AG04450 (cell line): ENCODE measurements at places on chromosomes 12 and 14. TPM values are rescaled to one million over a fixed set of nuclear protein-coding genes. Genes with fewer than 3 reads are reported as not detected.
A peak's percentile ranks its signal among the peaks of the same experiment; 100 is the strongest.

GRCh38 chr14:68795597-68796417, 2.9 kb upstream of the ZFP36L1 start:
- no peak for DNase-seq

DNA sequence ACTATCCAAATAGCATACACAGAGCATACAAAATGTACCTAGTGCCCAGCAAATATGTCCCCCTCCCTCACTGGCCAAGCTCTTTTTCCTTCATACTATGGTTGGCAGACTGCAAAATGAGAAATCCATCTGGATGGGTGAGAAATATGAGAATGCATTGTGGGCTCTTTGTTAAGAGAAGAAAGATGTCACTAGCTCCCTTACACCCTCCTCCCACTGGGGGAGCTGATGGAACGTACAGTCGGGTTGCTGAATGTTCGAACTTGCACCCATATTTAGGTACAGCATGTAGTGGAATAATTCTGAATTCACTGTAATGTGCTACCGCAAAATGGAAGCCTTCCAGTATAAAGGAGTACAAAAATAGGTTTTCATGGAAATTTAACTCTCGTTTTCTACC, 377.4 kb downstream of the GRIN2B start:
- DNase-seq: no peak

DNA sequence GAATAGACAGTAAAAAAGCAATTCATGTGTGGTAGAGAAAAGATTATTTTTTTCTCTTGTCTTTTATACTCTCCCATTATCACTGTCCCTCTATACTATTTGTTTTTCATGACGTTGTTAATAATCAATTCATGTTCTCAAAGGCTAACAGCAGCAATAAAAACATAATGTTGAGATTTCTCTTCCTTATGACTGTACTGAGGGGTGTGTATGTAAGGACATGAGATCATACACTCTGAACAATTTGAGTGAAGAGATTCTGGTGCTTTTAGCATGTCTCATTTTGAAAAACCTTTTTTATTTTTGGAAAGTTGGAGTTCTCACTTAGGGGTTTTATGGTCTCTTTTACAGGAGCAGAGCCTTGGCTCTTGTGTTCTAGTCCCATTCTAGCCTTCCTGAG, 3.8 kb upstream of the TSPAN8 start:
- no peak for DNase-seq

DNA sequence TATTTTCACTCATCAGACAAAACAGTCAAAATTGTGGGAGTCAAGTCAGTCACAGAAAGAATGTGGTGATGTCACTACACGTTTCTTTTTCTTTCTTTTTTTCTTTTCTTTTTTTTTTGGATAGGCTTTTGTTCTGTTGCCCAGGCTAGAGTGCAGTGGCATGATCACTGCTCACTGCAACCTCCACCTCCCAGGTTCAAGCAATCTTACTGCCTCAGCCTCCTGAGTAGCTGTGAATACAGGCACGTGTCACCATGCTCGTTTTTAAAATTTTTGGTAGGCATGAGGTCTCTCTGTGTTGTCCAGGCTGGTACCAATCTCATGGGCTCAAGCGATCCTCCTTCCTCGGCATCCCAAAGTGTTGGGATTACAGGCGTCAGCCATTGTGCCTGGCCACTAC, 2.3 kb downstream of the CLECL1 start:
- DNase-seq: no peak

GRCh38 chr12:13253966-13254760, 57.6 kb downstream of the EMP1 start:
- DNase-seq: no peak

DNA sequence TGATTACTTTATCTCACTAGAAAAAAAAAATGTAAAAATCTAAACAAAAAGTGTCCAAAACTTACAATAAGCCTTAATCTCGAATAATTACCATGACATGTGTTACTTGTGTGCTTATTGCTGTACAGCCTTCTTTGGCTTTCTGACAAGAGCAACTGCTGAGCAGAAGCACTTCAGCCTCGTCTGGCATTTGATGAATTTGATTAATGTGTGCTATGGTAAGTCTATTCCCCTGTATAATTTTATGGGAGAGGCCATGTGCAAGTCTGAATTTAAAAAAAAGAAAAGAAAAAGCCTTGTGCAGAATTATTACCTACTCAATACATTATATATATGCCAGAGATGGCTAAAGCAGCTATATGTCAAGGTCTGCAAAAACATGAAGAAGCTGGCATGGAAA, 113.9 kb downstream of the AEBP2 start:
- no peak for DNase-seq

GRCh38 chr12:52266514-52266913, 7.9 kb upstream of the KRT86 start:
- no peak for DNase-seq

GRCh38 chr12:132267873-132268272, 61.5 kb downstream of the GALNT9 start:
- no peak for DNase-seq

GRCh38 chr14:43147485-43147884, 1359.6 kb downstream of the FSCB start:
- DNase-seq: peak; percentile 8

DNA sequence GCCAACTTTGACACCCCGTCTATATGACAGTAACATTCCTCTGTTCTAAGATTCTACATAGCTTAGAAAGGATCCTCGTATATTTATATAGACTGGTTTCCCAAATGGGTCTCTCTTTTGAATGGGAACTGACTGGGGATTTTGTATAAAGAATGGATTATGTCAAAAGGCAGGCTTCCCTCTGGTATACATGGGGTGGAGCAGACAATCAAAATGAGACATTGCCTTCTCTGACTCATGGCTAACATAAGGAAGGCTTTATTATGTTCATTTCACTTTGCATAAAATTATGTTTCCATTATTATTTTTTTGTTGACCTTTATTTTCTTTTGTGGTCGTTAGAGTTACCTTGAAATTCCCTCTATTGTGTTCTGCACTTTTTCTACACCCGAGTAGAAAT, 211.1 kb downstream of the ALG10B start:
- DNase-seq: no peak

GRCh38 chr12:57012600-57013465, 3.5 kb downstream of the TAC3 start:
- DNase-seq: no peak

DNA sequence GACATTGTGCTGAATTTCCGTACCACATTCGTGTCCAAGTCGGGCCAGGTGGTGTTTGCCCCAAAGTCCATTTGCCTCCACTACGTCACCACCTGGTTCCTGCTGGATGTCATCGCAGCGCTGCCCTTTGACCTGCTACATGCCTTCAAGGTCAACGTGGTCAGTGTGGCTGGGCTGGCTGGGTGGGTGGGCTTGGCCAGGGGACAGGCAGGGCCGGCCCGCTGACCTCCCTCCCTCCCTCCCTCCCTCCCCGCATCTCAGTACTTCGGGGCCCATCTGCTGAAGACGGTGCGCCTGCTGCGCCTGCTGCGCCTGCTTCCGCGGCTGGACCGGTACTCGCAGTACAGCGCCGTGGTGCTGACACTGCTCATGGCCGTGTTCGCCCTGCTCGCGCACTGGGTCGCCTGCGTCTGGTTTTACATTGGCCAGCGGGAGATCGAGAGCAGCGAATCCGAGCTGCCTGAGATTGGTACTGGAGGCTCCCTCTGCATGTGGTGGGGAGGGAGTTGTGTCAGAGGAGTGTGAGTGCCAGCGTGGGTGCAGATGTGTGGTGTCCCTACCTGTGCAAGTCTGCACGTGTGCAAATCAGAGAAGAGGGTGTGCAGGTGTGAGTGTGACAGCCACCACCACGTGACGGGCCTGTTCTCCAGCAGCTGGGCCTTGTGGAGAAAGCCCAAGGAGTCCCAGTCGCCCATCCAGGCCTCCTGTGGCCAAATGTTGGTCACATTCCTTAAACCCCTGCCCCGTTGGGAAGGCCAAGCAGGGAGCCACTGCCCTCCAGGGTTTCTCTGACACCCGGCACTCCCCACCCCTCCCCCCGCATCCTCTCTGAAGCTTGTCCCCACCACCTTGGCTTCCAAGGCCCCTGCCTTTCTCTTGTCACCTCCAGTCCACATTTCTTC, 5.3 kb downstream of the KCNH3 start:
- no peak for DNase-seq

GRCh38 chr12:94460616-94460959, 921 bp upstream of the CEP83 start:
- DNase-seq: no peak

DNA sequence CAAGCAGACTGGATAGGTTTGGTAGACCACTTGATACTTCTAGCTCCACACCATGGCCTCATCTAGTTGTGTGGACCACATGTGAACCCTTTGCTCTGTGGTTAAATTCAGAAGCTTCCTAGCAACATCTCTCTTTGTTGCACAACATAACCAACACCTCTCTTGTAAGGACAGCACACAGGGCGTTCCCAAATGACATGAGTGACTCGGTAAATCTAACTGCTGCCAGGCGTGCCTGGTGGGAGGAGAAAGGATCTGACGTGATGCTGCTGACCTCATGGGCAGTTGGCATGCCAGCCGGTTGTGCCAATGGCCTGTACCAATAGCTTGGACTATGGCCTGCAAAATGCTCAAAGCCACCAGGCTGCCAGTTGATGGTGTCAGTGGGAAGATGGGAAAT, 93.8 kb downstream of the CPSF2 start:
- no peak for DNase-seq

The PTPN6 gene
- 0.07 and 0.10 TPM in 2 replicates for polyA plus RNA-seq

The FAM222A gene
- polyA plus RNA-seq: 0.15 and 0.16 TPM in 2 replicates

The TMEM30B gene
- polyA plus RNA-seq: 0.24 and 0.26 TPM in 2 replicates
